ENCODE measurements at places on chromosomes 7 and 10.

DNA sequence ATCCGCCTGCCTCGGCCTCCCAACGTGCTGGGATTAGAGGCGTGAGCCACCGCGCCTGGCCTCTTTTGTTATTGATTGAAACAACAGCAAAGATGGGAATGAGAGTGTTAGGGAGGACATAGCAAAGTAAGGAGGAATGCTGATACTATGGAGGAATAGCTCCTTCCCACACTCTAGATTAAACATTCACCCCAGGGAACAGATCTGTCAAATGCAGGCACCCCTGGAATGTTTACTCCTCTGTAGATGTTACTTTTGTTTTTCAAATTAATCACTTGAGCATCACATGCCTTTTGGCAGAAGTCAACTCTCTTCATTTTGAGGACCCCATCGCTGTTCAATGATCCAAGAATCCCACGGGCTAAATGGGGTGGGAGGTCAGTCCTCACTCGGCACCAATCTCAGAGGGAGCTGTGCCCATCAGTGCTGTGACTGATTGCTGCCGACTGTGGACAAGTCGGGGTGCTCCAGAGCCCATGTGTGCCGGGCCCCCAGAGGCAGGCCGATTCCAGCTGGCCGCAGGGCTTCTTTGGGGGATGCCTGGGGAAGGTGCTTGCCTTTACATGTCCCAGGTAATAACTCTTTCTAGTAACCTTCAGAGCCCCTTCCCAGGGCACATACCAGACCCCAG, 10.2 kb upstream of the COBL start:
- DNase-seq, result no peak

DNA sequence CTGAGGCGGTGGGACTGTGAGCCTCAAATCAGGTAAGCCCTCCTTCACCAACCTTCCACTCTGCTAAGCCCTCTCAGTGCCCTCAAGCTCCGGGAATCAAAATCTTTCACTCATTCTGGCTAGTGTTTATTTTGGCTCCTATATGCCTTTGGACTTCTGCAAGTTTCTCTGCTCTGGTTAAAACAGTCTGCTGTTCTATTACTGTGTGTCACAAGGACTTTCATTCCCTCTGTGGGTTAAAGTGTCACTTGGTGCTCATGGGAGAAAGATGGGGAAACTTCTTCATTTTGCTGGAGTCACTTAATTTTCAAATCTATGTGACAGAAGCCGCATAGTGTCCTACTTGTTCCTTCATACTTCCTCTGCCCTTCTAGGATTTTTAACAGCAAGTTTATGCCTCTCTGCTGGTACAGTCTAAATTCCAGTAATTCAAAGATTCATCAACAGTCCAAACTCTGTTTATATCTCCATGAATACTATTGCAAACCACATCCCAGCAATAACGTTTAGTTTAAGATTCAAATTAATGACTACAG, 61.3 kb downstream of the CD36 start:
- DNase-seq, result no peak

- DNase-seq, result no peak
Observed at GRCh38 chr10:128087884-128088709, 38.1 kb downstream of the MKI67 start.

DNA sequence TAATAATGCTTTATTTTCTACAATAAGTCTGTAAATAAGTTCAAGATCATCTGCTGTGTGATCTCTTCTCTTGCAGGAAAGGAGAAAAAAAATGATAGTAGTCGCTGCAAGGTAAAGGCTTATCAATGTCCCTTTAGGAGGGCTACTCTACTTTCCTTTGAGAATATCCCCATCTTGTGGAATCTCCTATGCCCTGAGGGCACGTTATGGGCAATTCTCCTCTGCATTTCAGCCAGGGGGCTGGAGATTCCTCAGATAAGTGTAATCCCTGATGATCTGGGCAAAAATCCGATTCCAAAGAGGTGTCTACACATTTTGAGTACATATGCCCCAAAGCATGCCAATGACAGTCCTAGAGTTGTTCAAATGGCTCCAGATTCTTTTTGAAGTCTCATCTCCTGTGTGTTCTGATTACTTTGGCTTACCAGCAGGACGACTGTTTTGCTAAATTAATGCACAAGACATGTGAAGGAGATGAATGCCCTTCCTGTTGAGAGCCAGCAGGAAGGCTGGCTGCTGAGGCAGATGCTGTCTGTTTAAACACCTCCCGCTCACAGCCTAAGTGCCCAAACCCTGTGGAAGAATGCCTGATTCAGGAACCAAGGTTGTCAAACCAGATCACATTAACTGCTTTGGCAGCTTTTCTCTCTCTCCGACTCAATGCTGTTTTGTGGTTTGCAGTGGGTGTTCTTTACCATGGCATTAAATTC, 171.2 kb upstream of the COL1A2 start:
- no peak for DNase-seq

GRCh38 chr7:60017-60675, 132.2 kb upstream of the FAM20C start:
- no peak for DNase-seq

DNA sequence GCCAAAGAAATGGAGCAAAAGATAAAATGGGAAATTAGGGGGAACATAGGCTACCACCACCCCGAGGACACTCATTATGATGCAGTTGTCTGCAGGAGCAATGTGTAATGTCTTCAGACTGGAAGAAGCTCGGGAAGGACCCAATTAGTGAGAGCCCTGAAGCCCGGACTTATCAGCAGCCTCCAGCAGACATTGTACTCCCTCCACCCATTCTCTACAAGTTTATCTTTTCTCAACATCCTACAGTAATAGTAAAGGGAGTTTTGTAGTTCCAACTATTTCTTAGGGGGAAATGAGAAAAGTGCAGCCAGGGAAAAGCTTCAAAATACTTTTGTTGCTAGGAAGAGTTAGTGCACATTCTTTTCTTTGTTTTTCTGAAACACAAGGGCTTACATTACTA, 657.3 kb upstream of the COBL start:
- no peak for DNase-seq

DNA sequence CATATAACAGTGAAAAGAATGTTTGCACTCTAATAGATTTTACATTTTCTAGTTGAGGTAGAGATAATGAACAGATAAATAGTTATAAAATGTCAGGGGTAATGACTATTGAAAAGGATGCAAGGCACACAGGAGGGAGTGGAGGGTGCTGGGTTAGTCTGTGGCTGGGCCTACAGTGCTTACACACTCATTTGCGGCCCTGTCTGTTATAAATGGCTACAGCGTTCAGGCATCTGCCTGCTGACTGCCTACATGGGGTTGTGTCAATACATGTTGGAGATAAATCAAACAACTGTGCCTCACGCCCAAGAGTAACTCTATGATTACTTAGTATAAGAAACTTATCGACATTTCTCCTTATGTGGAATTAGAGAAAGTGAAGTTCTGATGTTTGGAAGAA, 313.3 kb downstream of the ACTR3B start:
- no peak for DNase-seq

DNA sequence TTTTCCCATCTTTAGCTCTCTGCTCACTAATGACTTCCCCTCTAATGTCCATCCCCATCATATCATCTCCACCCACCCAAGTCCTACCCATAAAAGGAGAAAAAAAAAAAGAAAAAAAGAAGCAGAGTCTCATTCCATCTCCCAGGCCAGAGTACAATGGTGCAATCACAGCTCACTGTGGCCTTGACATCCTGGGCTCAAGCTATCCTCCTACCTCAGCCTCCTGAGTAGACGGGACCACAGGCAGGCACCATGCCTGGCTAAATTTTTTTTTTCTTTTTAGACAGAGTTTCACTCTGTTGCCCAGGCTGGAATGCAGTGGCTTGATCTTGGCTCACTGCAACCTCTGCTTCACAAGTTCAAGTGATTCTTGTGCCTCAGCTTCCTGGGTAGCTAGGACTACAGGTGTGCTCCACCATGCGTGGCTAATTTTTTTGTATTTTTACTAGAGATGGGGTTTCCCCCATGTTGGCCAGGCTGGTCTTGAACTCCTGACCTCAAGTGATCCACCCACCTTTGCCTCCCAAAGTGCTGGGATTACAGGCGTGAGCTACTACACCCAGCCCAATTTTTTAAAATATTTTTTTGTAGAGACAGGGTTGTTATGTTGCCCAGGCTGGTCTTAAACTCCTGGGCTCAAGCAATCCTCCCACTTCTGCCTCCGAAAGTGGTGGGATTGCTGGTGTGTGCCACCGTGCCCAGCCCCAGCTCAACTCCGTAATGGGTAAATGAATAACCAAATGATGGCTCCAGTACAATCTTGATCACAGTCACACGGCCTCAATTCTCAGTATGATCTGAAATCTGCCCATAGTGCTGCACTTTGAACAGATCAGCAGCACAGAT, 24.6 kb upstream of the SGMS1 start:
- DNase-seq, result no peak

DNA sequence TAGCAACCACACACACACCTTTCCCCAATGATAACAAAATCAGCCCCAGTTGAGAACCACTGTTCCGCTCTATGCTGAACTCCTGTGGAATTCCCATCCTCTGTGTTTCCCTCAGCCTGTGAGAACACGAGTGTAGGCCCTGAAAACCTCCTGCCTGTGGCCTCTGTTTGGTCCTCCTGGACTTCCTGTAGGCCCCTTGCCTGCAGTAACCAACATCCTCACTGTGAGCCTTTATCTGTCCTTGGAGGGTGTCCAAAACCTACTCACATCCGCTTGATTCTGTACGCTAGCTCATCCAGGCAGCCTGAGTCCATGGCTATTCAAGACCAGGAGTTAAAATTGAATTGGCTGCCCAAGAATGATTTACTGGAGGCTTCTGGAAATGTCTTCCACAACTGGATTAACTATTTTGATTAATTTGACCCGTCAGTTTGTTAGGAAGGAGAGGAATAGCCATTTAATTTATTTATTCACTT, 149.8 kb downstream of the AKR1D1 start:
- DNase-seq, result no peak

DNA sequence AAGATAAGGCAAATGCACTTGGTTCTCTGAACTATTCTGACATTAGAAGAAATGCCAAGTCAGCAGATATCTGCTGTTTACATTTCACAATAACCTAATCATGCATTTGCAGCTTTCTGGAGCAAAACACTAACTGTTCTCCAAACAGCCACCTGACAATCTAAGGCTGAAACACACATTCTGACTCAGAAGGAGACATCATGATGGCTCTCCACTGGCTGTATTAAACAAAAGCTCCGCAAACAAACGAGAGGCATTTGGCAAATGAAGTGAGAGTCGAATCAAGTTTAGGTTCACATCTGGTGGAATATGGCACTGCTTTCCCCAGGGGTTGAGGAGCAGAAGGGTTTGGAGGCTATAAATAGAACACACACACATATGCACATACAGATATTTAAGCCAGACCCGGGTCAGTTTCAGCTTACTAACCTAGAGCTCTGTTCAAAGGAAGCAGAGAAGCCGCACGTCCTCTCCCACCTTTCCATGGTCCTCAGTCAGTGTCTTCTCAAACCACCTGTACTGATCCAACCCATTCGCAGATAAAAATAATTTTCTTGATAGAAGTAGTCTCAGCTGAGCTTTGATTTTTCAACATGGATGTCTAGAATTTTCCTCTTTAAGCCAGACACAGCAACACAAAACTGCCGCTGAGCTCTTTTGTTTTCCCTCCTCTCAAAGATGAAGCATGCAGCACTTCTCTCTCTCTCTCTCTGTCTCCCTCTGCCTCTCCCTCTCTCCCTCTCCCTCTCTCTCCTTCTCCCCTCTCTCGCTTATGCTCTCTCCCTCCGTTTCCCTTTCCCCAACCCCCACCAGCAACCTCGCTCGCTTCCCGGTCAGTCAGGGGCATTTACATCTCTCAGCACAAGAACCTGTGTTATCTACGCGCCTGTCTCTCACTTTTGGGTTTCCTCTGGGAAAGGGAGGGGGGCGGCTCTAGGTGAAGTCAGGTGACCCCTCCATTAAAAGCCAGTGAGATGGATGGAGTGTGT, 682.8 kb downstream of the MAGI2 start:
- no peak for DNase-seq

DNA sequence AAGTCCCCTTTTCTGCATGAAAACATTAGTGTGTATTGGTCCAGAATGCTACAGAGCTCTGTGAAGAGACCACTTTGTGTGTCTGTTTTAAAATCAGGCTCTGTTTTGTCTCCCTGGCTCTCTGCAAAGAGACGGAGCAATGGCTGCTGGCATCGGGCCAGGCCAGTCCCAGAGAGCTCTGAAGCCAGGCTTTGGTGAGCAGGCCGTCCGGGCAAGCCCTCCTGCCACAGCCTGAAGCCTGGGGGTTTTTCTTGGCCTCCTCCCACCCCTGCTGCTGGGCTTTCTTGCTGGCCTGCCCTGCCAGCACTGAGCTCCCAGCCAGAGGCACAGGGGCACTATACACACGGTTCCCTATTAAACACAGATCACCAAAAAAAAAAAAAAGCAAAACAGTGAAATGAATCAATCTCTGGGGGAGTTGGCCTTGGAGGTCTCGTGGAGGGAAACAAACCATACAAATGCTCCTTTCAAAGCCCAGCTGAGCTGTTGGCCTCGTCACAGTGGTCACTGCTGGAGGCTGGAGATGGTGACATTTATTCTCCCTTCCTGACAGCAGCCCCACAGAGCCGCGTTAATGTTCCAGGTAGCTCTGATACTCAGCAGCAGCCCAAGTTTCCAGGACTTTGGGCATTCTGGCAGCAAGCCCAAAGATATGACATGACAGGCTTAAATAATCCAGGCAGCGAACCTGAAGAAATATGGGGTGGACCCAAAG, 237.2 kb downstream of the TCF7L2 start:
- DNase-seq, result no peak

GRCh38 chr10:13103554-13103953, 3.6 kb downstream of the OPTN start:
- DNase-seq, result no peak

- DNase-seq, result no peak
Observed at GRCh38 chr10:119061352-119061751, 19.3 kb downstream of the EIF3A start.

DNA sequence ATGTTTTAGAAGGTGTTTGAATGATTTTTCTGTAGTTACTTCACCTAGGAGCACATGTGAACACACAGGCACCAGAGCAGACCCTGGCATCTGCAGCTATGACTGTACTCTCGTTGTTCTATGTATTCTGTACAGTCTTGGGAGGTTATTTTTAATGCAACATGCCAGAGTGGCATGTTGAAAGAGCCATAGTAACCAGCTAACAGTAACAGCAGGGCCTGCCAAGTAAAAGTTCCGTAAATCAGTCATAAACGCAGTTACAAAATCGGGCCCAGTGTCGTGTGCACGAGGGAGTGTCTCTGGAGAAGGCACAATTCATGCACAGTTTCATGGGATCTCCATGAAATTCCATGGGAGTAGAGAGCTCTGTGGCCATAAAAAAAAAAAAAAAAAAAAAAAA, 108.3 kb upstream of the CDK6 start:
- DNase-seq, result no peak

- DNase-seq, result no peak
Observed at GRCh38 chr10:118565301-118566075, 30.0 kb downstream of the PRLHR start.
